IPS DF 19.7 (cell line): ENCODE measurements at places on chromosomes 7 and 10.

- DNase-seq, result no peak
Measured at GRCh38 chr7:133705596-133705995, 421.5 kb upstream of the LRGUK start.

- no peak for DNase-seq
Measured at GRCh38 chr7:72406820-72407403, 5.2 kb downstream of the CALN1 start.

DNA sequence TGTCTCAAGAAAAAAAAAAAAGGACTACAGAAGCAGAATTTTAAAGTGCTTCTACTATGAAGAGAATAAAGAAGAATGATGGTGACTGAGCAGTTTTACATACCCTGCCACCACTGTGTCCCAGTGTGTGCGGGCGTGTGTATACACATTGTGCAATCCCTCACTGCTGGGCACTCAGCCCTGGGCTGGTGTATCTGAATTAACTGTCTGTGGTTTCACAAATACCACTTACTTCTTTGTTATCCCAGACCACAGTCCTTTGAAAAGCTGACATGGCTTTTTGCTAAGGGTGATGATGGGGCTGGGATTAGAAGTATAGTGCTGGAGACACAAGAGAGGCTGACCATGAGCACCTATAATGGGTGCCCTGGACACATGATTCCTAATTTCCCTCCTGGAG lies 21.1 kb upstream of the TRPV6 start:
- DNase-seq, result no peak

GRCh38 chr10:62023329-62023728 lies 121.8 kb downstream of the ARID5B start:
- DNase-seq, result no peak

GRCh38 chr10:126349101-126349500 lies 39.2 kb downstream of the ADAM12 start:
- no peak for DNase-seq

DNA sequence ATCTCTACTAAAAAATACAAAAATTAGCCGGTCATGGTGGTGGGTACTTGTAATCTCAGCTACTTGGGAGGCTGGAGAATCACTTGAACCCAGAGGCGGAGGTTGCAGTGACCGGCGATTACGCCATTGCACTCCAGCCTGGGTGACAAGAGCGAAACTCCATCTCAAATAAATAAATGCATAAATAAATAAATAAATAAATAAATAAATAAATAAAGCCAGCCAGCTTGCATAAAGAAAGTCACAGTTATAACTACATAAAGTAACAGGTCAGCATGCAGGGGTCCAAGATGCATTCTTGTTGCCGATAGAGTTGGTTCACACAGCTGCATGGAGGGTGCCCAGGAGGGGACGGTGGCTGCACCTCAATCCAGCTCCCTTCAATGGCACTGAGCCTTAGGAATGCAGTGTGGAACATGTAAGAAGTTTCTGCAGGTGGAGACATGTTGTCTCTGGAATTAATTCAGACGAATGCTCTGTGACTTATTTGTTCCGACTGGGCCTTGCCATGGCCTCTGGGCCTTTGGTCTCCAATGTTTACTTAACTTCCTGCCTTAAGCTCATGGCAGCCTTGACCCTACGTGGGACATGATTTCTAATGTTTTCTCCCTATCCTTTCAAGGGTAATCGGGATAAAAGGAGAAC lies 159.6 kb upstream of the PRKCQ start:
- no peak for DNase-seq

DNA sequence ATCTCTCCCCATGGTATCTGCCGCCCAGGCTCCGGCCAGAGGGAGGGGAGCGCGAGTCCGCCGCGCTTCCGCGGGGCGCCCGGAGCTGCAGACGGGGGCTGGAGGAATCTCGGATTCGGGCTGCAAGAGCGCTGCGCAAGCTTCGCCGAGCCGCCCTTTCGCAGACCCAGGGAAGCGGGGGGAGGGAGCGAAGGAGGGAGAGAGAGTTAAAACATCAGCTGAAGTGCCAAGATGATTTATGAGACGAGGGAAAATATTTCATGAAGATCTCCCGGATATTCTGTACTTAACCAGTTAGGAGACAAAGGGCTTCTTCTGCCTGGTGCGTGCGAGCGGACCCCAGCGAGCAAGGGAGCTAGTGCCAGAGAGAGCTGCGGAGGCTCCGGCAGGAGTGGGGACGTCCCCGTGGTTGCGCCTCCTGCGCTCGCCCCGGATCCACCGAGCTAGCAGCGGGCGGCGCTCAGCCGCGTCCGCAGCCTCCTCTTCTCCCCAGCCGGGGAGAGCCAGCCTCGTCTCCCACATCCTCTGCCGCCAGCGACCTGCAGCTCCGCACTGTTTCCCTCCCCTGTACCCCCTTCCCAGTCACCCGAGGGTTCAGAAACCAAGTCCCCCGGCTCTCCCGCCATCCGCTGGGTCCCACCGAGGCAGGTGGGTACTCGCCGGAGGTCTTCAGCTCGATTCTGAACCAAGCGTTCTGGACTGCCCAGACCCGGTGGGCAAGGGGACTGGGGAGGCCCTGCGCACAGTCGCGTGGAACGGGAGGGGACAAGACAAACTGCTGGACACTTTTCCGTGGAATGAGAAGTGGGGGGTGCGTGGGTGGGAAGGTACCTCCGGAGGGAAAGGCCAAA lies 1.0 kb upstream of the PAX2 start:
- DNase-seq, result no peak

DNA sequence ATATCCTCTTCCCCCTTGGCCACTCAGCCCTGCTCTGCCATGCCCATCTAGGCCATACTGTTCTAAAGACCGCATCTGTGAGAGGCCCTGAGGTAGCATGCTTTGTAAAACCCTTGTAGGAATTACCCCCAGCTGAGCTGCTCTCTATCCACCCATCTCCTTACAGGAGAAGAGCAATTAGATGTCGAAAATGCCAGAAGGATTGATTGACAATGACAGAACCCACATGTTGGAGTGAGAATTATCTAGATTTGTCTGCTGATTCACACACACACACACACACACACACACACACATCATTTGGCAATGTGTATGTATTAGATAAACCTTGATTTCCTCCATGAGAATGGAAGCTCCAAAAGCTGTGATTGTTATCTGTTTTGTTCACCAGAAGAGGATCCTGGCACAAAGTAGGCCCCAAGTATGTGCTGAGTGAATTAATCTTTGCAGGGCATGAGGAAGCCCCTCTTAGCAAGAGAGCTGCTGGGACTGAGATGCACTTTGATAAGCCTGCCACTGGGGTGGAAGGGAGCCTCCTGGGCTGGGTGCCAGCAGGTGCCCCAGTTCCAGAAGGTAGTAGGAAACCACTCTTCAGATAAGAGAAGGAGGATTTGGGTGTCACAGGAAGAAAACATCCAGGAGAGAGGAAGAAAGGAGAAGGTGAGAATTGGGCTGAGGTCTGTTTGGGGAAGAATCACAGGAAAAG lies 187.5 kb upstream of the ADO start:
- no peak for DNase-seq

DNA sequence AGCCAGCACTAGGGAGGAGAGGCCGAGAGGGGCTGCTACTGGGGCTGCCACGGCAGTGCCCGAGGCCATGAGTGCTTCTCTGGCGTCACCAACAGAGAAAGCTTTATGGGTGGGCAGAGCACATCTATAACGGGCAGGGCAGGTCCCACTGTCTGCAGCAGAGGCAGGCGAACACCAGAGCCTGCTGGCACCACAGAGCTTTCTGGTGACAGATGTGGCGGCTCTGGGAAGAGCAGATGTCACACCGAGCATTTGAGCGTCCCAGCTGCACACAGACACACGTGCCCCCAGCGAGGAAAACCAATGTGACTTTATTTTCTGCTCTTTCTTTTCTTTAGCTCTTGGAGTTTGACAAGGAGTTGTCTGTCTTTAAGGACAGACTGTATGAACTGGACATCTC lies 20.5 kb downstream of the NKX6-2 start:
- DNase-seq, result no peak

DNA sequence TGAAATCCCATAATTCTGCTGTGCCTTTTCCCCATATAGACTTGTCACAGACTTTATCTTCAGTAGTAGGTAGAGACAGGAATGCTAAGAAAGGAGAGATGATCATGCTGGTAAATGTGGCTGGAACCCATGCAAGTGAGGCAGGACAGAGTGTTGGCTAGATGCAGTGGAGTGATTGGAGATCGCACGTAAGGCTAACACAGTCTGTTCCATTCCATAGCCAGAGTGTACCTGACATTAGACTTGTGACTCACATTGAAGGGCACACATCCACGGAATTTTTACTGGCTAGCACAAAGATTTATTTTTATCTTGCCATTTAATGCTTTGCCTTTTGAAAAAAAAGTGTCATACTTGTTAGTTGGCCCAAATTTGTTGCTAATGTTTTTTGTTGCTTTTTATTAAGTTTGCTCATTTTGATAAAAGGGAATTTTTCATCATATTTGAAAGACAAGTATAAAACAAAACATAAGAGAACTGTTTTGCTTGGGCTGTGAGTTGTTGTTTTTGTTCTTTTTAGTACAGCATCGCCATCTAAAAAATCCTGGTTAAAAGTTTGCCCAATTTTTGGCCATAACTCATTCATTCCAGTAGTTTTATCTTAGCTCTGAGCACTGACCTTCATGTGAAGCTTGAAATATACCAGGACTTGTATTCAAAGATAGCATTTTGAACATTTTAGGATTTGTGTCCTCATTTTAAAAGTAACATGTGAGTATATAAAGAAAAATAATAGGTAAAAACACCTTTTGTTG lies 81.0 kb downstream of the CPED1 start:
- DNase-seq, result no peak

DNA sequence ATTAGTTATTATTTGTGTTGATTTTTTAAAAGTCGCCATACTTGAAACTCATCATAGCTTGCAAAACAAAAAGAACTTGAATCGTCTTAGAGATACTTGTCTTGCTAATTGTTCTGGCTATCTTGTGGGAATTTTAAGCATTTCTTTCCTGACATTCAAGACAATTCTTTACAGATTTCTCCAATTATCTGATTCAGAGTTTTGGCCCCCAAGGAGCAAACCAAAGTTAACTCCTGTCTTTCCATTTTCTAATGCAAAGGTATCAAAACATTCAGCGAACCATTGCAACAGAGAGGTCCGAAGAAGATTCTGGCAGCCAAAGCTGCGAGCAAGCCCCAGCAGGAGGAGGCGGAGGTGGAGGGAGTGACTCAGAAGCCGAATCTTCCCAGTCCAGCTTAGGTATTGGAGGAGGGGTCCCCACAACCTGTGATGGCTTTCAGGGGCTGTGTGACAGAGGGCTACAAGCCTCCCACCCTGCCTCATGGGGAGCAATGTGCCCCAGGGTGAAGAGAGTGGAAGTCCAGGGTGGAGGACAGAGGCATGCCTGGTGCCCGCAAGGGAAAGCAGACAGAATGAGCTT lies 119.4 kb upstream of the STK17A start:
- no peak for DNase-seq

DNA sequence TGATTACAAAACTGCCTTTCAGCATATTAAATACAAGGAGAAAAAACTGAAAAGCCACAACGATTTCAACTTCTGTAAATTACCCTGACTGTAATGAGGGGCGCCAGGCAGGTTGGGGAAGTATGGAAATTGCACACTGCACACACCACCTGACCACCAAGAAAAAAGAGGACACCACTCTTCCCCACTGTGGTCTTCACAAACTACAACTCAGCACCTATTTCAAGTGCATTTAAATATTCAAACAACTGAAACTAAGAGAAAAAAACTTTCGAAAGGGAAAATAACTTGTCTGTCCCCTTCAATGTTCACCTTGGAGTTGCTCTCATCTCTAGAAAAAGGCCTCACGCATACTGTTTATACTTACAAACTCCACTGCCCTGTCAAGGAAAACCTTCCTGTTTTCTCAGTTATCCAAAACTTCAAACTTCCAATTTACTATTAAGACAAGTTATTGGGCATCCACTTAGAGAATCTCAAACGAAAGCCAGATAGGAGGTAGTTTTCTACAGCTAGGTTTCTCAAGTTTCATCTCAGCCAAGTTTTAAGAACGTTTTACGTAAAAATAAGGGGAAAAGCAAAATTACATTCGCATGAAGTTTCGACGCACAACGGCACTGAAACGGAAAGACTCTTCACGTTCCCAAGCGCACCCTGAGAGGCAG lies 1.4 kb downstream of the LARP4B start:
- DNase-seq, result no peak

- DNase-seq, result no peak
Measured at GRCh38 chr10:33276282-33276923, 58.1 kb downstream of the NRP1 start.

DNA sequence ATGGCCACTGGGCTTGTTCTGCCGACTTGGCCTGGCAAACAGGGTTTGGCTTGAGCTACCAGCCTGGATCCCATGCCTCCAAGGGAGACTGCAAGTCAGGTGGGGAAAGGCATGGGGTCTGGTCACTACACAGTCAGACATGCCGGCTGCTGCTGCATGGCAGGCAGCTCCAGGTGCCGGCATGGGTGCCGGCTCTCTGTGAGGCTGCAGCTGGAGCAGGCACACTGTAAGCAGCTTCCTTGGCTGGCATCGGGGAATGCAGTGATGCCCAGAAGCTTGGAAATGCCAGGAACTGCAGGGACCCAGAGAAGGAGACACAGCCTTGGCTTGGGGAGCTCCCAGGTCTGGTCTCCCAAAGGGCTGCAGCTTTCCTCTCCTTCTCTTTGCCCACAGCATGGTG lies 305.5 kb upstream of the NRG3 start:
- no peak for DNase-seq

- DNase-seq, result peak; percentile 60
Measured at GRCh38 chr7:54680377-54681005, 78.5 kb downstream of the SEC61G start.

DNA sequence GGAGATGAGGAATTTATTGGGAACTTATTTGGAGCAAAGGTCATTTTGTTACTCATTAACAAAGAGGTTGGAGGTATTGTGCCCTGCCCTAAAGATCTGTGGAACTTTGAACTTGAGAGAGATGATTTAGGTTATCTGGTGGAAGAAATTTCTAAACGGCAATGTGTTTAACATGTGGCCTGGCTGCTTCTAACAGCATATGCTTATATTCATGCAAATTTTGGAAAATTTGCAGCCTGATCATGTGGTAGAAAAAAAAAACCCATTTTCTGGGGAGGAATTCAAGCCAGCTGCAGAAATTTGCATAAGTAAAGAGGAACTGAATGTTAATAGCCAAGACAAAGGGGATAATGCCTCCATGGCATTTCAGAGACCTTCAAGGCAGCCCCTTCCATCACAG lies 10.7 kb upstream of the PANK1 start:
- no peak for DNase-seq
